ENCODE measurements at places on chromosomes 11 and 22.

DNA sequence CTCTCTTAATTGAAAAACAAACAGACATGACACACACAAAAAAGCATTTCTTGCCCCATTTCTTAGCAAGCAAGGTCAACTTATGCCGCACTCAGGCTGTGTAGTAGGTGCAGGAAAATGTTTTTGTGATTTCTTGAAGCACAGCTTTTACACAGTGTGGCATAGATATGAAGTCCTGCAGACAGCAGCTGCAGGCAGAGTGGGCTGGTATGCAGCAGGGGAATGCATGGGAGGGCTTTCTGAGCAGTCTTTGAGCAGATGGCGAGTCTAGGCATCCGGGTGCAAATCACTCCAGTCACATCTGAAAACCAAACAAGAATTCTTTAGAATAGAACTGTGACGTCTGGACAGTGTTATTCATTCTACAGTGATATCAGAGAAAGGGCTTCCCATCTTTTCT lies 87.5 kb downstream of the BLID start:
- DNase-seq: no peak

- DNase-seq: peak; percentile 82
Measured at GRCh38 chr11:88174709-88175568, at the start of gene RAB38. TSS of gene RAB38 (minus strand) at chr11:88175443. CDS start at chr11:88175384, 59 bp downstream.

- peak; percentile 90 for DNase-seq
Measured at GRCh38 chr11:106077609-106078455, at the start of gene AASDHPPT. TSS of gene AASDHPPT (plus strand) at chr11:106077662. CDS start at chr11:106077711, 49 bp downstream.

- no peak for DNase-seq
Measured at GRCh38 chr22:29609139-29609538, 5.7 kb downstream of the NF2 start.

- no peak for DNase-seq
Measured at GRCh38 chr22:44700456-44700855, 1.5 kb upstream of the PRR5 start.

DNA sequence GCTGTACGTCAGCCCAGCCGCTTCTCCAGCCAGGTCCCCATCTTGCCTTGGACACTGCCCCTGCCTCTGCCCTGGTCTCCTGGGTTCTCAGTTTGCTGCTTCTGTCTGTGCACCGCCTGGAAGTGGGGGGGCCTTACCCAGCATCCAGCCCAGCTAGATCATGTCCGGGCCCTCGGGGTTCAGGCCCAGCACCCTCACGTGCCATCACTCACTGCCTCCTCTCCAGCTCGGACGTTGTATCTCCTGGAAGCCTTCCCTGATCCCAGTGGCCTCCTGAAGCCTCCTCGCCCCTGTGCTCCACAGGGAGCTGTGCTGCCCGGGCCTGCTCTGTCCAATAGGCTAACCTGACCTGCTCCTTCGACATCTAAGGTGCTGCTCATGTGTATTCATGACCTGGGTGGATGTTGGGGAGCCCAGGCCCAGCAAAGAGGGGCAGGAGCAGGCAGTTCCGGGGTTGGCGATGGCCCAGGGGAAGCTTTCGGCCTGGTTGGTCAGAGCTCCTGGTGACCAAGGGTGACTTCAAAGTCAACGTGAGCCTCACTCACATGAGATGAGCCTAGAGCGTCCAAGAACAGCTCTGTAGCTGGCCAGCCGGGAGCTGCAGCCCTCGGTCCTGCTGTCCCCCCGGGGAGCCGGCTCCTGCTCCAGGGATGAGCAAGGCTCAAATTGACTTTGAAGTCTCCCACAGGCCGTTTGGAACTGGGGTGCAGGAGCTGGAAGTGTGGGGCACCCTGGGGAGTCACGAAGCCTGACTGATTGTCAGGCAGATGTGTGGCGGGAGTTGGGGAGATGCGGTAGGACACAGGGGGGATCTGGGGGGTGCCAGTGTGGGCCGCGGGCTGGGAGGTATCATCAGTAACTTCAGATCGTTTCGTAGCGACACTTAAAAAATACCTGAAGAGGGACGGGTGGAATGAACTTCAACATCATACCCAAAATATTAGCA lies 5.2 kb upstream of the ASCL2 start:
- DNase-seq: no peak

GRCh38 chr11:75471176-75471973 lies 38.4 kb upstream of the KLHL35 start:
- peak; percentile 36 for DNase-seq

DNA sequence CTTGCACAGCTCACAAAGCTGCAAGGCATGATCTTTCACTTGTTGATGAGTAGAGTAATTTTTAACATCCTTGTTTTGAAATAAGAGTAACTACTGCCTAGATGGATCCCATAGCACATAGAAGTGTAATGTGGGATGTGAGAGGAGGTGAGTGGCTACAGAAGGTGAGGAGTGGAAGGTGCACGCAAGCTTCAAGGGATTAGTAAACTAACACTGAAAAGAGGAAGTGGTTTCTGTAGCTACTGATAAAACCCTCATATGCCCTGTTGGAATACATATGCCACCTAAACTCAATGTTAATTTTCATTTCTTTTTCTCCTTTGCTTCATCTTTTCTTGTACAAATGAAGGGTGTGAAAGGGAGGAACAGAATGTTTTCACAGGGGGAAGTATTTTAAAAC lies 22.0 kb upstream of the CTSC start:
- no peak for DNase-seq

- no peak for DNase-seq
Measured at GRCh38 chr11:121721961-121722360, 269.2 kb upstream of the SORL1-AS1 start.

GRCh38 chr11:65356394-65356972 lies 1.9 kb downstream of the TIGD3 start:
- no peak for DNase-seq

DNA sequence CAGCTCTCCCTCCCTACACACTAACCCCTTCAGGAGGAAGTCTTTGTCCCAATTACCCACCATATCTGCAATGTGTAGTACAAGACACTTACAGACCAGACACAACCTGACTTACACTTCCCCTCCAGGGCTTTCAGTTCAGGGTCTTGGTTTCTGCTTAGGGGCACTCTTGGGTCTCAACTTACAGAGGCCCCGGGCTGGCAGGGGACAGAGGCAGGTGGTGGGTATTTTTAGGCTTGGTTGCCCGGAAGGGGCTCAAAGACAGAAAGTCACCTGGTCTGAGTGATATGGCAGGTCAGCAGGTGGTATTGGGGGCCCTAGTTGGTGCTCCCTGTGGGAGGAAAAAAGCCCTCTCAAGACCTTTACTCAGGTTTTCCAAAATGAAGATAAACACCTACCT lies 3.4 kb upstream of the TMEM184B start:
- DNase-seq: no peak

Data from eye (tissue), 1 donor.